ENCODE measurements at places on chromosomes 3 and 15.

GRCh38 chr3:156240642-156241041, 120.3 kb downstream of the KCNAB1 start:
- no peak for DNase-seq

- no peak for DNase-seq
These were observed 513.3 kb upstream of the CFAP20DC start for GRCh38 chr3:59563072-59563605.

GRCh38 chr15:77505556-77505955, 84.9 kb downstream of the HMG20A start:
- DNase-seq: no peak

- no peak for DNase-seq
These were observed 96.7 kb upstream of the KCNMB2 start for GRCh38 chr3:178439504-178439903.

GRCh38 chr3:128260275-128260674, 107.0 kb downstream of the EEFSEC start:
- no peak for DNase-seq

DNA sequence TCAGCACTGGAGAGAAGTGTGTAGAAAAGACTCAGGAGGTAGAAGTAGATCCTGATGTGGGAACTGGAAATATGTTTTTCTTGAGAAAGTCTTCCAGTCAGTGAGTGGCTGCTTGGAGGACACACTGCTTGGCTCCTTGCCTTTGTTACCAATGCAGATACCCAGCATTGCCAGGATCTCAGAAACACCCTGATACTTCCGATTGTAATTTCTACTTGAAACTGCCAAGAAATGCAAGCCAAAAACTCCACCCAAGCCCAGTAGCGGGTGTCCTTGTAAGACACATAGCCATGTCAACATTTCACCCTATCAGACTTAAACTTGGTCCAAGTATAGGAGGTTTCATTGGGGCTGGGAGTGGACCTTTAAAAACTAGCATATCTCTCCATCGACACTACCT, 141.8 kb downstream of the ALDH1A2 start:
- DNase-seq: no peak

DNA sequence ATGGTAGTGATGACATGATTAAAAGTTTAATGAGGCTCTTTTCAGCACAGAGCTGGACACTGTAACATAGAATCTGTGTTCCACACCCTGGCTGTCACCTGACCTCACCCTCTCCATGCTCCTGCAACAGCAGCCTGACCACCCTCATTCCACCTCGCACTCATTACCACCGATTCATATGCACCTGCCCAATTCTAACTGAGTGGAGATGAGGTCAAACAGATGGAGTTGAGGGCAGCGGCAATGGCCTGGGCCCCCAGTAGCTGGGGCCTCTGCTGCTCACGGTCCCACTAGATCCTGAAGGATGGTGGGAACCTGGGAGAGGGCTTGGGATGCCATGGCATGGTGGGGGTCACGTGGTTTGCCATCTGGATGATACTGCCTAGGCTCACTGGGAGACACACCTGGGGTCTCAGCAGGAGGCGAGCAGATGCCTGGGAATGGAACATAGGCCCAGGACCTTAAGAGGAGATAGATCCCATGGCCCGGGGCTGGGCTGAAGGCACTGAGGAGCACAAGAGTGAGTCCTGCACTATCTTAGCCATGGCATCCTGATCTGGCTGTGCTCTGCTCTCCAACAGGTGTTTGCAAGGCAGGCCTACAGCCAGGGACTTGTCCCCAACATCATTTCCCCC, 1.3 kb downstream of the SCN5A start:
- no peak for DNase-seq

- no peak for DNase-seq
These were observed 1.8 kb upstream of the EOMES start for GRCh38 chr3:27723815-27724458.

DNA sequence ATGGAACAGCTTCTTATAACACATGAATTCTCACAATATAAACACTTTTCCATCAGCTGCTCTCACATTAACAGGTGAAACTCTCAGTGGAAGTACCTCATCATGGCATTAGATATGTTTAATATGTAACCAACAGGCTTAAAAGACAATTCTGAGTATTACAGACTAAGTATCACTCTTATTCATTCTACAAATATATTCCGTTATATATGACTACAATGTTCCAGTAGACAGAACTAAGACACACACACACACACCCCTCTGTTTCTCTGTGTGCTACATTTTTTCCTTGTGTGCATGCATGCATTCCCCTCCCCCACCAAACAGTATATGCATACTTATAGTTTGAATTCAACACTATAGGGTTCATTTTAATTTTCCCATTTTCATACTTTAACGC, 32.4 kb downstream of the MRPL3 start:
- no peak for DNase-seq

DNA sequence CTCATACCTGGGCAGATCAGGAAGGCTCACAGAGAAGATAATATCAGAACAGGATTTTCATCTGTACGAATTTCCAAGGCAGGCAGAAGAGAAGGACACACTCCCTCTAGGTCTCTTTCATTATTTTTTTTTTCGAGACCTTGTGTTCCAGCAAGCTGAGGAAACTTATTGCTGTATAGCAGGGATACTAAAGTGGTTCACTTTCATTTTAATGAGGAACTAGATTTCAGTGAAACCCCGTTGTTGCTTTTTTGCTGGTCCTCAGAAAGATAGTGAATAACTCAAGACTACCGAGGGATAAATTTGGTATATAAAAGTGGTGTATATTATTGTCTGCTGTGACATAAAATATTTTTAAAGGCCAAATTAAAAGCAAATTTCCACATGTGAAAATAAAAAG, 24.6 kb downstream of the MEIS2 start:
- DNase-seq: no peak
